ENCODE measurements at places on chromosomes 5 and 9.

DNA sequence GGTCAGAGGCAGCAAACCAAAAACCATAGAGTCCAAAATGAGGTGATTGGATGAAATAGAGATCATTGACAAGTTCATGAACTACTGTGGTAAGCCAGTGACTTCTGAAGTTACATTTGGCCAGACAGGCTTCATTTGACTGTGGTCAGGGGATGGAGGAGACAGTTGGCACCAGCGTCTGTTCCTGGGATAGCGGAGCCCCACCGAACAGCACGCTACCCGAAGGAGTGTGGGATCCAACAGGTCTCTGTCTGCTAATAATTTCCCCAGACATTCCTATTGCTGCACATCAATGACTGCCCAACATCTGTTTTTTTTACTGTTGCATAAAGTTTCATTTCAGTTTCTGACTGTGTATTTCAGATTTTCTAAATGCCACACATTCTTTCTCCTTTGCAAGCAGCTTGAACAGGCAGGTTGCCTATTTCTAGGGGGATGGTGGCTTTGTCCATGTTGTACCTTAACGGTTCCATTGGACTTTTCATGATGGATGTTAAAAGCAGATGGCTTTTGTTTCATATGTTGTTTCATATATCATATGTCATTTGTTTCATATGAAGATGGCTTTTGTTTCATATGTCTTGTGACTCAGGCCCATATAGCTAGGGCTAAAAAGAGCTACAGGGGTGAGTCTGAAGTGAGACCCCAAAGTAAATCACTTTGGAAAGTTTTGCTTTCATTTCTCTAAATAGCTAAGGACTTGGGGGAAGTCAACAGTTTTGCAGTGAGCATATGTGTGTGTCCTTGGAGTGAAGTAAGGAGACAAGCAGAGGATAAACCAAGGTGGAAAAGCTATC lies 180.8 kb downstream of the GOLPH3 start:
- no peak for DNase-seq

DNA sequence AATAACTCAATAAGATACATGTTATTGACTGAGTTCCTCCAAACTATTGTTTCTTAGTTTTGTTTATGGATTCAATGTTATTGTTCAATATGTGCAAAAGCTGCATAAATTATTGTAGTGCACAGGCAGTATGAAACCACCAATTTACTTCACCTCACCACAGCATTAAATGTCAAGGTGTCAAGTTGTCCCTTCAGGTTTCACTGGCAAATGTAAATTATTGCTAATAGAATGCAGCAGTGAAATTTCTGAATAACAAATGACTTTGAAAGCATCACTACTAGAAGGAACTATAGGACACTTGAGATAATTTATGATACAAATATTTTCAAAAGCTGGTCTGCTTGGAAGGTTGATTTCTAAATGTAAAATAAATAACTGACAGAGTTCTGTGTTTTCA lies 116.4 kb upstream of the PTPRD start:
- DNase-seq, result no peak

DNA sequence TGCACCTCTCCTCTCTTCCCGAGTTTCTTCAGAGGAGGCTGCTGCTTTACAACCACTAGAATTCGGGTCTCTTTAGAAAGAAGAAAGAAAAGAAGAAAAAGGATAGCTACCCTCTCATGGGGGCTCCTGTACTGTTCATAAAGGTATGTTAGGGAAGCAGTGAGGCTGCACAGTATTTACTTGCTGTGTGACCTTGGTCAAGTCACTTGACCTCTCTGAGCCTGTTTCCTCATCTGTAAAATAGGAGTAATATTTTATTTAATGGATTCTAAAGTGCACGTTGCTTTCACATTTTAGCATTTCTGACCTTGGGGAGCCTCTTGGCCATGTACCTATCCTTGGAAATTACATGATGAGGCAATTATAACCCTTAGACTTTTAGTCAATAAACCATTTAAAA lies 88.8 kb downstream of the SETX start:
- DNase-seq, result no peak

GRCh38 chr9:17735859-17736258 lies 157.0 kb downstream of the SH3GL2 start:
- no peak for DNase-seq

DNA sequence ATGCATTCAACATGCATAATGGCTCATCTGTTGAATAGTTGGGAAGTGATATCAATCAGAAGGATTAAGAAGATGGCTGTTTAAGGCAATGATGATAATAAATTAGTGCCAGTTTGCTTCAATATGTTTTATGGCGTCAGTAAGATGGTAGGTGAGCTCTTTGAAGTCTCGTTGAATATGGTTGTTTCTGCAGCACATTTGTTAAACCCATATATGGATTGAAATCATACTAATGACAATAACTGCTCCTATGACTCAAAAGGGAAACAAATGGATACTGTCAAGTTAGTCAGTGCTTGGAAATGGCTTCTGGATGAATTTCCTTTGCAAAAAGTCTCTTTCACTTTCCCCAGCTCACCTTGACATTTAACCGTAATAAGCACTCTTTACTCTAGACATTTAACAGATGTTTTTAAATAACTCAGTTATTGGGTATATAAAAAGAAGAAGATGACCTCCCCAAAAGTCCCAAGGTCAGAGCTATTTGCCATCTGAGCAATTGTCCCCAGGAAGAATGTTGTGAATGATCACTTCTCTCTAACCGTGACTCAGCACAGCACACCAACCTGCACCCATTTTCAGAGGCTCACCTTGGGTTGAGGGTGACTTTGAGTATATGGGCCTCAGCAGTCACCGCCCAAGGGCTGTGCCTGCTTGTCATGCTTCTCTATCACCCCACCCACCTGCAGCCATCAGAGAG lies 133.4 kb downstream of the GRIA1 start:
- no peak for DNase-seq

DNA sequence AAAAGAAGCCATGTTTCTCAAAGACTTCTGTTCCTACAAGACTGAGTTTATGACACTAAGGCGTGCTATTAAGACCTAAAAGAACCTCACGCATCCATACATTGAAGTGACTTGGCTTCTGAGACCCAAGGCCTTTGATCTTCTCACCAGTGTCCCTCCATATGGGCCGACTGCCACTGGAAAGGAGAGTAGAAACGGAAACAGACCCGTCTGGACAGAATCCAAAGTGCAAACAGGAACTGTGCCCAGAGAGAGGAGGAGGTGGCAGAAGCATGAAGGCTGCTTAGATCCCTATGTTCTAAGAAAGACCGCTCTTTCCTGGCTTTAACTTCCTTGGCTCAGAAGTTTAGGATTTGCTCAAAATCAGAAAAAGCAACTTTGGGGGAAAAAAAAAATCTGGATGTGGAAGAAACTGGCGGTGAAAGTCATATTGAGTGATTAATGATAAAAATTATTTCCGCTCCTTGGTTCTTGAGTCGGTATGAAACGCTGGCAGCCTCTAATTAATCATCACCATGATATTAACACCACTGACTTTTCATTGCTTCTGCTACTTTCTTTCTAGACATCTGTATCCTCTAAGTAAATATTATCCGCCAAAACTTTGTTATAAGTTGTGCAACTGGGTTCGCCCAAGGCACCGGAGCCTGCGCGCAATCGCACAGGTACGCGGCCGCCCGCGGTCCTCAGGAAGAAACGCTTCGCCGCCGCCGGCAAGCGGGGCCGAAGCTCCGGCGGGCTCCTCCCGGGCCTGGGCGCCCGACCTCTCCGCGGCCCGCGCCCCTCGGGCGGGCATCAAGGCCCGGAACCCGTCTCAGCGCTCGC lies 726 bp downstream of the DAP start:
- DNase-seq, result no peak

DNA sequence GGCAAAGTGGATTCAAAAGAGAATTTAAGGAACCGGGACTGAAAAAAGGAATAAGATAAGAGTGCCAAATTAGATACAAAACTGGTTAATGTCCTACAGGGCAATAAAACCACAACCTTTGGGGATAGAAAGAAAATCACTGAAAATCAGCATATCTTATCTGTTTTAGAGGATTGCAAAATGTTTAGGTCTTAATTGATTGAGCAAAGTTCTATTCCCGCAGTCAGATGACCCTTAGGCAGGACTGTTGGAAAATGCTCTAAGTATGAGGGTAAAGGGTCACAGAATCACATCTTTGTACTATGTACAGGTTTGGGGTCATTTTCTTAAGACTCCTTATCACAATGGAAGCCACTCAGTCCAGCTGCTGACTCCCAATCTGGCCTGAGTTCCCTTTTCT lies 129.0 kb downstream of the GABBR2 start:
- no peak for DNase-seq

GRCh38 chr5:9490494-9491097 lies 55.3 kb downstream of the SEMA5A start:
- no peak for DNase-seq

DNA sequence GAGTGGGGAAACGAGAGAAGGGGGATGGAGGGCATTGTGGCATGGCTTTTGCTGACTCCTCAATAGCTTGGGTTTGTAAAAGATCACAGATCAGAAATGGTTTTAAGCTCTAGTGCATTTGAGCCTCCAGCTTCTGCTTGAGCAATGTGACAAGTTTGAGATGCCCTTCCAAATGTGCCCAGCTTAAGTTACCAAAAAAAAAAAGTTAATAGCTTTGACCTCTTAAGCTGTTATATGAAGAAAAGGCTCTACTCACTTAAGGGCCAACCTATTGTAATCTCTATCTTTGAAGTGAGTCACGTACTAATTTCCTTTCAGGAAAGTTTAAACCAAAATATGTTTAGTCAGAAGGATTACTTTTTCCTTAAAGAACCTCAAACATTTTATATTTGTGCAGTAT lies 428.8 kb upstream of the ACTBL2 start:
- DNase-seq, result no peak

DNA sequence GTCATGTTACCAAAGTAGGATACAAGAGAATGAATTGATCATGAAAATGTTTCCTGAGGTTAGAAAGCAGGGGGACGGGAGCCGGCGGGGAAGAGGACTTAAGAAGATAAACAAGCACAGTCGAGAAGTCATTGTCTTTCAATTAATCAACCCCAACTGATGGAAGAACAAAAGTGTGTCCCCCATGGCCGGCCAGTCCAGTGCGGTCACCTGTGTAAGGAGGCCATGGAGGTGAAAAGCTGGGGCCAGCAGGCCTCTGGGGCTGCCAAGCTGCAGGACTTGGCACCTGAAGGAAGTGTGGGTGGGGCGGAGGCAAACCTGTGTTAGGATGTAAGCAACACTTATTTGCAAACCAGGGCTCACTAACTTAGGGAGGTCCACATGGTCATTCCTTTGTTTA lies 223.3 kb upstream of the TBCA start:
- no peak for DNase-seq

DNA sequence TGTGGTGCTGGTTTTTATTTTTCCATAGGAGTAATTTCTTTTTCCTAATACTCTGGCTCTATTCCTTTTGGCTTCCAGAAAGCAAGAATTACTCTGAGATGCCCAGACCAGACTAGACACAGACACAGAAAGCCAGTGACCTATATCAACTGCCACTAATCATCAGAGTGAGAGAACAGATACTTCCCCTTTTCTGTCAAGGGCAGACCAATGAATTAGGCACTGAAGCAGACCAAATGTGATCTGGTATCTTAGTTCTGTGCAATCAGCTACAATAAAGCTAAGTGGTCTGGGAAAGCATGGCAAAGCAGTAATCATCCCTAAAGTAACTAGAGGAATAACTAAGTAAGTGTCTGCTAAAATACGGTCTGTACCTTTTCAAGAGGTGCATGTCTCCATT lies 239.1 kb downstream of the ELAVL2 start:
- DNase-seq, result no peak

GRCh38 chr9:116154334-116154975 lies 864 bp downstream of the PAPPA start:
- DNase-seq, result no peak

DNA sequence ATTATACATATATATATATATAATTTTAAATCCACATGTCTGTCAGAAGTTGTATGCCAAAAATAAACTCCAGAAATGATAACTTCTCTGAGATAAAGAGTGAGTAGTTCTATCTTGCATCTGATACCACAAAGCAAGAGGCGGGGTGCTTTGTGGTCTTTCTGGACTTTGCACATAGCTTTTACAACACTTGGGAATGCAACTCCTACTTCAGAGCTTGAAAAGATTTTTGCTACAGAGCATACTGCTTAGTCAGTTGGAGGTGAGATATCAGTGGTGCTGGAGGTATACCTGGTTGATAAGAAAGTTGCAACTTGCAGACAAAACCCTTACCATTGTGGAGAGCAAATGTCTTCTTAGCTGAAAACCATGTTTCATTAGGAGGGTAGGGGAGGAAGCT lies 1384.5 kb upstream of the NUDT12 start:
- DNase-seq, result no peak

DNA sequence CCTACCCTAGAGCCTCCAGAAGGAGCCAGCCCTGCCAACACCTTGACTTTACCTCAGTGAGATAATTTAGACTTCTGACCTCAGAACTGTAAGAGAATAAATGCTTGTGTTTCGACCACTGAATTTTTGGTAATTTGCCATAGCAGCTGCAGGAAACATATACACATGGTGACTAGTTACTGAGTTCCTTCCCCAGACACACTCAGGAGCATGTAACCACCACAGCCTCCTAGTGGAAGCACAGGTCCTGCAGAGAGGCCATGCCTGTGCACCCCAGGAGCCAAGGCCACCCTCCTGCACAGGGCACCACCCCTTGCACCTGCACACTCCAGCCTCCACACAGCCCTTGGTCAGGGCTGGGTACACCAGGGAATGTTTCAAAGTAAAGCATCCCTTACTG lies 7.6 kb upstream of the CAMSAP1 start:
- no peak for DNase-seq

- no peak for DNase-seq
These were observed 423.7 kb downstream of the ZSWIM6 start for GRCh38 chr5:61755726-61756222.

DNA sequence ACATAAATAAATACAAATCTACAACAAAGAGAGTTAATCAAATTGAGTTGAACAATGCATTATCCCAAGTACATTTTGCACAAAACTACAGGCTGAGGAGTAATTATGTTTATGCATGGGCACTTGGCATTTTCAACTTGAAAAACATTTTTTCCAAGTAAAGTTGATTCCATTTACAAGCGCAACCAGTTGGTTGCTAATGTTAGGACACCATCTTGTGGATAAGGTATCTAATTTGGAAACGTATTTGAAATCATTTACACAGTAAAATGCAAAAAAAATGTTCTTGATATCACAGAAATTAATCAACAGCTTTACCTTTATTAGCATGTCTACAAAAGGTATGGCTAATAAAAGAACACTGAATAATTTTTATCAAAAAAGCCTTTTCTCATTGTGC lies 18.8 kb downstream of the FTMT start:
- no peak for DNase-seq

DNA sequence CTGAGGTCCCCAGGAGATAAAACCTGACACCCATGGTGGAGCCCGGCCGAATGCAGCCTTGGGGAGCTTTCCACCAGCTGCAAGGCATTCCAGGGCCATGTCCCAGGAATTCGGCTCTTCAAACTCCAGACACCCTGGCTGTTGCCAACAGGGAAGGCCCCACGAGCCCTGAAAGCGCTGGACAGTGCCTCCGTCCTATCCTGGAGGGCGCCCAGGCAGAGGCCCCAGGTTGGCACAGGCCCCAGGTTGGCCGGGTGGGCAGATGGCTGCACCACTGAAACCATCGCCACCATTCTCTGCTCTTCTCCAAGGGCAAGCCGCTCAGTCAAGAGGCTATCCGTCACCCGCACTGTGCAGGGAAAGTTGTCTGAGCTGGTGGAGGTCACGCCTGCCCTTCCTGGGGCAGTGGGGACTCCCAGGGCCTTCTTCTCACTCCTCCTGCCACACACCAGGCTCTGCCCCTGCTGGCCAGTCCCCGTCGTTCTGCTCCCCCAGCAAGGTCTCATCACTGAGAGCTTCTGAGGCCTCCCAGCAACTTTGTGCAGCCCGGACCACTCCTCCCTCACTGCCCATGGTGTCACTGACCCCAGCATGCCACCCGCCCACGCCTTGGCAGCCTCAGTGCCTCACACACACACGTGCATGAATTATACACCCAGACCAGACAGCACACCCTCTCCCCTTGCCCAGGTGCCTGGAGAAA lies 21.2 kb downstream of the SLC6A3 start:
- no peak for DNase-seq
